CD8-positive, alpha-beta T cell (primary cell): ENCODE measurements at places on chromosomes 1 and 21.

GRCh38 chr21:39504230-39504629, 52.5 kb downstream of the SH3BGR start:
- no peak for DNase-seq

DNA sequence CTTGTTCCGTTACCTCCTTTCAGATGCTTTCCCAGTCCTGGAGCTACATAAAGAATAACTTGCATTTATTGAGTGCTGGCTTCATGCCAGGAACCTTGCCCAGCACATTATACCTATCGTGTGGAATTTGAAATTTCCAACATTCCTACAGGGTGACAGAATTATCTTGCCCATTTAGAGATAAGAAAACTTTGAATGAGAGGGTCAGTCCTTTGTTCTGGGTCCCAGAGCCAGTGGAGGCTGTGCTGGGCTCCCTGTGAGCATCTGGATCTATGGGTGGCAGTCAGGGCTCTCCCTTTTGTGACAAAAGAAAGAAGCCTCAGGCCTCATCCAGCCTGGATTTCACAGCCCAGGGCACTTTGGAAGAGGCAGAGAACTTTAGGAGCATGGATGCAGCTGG, 3.2 kb downstream of the GSTM4 start:
- no peak for DNase-seq

GRCh38 chr1:40258445-40258769, 371 bp downstream of the ZMPSTE24 start:
- DNase-seq = no peak

DNA sequence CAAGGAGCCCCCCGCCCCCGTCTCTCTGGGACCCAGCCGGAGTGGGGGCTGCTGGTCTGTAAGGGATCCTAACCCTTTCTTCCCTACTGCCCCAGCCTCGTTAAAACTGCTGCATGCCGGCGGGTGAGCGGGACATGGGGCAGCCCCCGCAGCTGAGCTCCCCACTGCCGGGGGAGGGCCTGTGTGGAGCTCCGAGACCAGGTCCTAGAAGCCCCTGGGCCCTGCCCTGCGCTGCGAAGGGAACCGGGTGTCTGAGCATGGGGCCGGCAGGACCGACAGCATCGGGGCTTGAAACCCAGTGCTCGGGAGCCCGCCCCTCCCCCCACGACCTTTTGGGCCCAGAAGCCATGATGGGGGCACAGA, 9.2 kb upstream of the COL6A1 start:
- peak; percentile 24 for DNase-seq

DNA sequence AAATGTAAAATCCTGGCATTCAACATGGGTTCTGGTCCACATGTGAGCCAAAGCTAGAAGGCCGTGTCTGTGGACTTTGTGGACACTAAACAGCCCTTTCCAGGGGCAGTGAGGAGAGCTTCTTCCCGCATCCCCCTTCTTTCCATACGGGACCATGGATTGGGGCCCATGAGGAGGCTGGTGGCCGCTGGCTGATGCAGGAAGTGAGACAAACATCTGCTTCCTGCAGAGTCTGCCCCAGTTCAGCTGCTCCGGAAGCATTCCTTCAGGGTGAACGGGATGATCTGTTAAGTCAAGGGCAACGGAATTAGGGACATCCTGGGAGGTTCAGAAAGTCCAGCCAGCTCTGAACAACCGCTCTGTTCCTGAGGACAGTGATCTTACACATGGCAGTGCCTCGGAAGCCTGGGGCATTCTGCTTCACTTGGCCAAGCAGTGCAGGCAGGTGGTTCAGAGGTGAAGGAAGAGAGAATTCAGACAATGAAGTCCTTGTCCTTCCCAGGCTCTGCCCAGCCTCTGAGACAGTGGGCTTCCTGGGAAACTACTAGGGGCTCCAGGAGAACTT, 1.5 kb downstream of the CA6 start:
- DNase-seq = no peak

- DNase-seq = no peak
Measured at GRCh38 chr1:68151690-68152089, 80.6 kb downstream of the WLS start.

- DNase-seq = no peak
Measured at GRCh38 chr1:23878668-23879067, 10.6 kb upstream of the FUCA1 start.

- no peak for DNase-seq
Measured at GRCh38 chr1:167510244-167510643, 8.1 kb downstream of the CD247 start.

DNA sequence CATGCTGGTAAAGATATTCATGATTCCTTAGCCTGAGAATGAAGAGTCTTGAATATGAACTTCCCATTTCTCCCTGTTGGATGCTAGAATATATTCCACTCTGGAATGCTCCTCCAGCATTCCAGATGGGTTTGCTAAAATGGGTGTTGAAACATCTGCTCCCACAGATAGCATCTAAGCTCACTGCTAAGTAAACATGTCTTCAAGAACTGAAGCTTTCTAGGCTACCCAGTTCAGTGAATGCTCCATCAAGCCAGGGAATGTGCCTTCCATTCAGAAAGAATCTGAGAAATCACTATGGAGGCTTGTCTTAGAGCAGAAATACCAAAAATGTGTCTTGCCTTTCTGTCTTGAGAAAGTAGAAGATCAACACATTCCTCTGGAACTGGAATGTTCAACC, 81.1 kb downstream of the TNFSF18 start:
- DNase-seq = no peak

DNA sequence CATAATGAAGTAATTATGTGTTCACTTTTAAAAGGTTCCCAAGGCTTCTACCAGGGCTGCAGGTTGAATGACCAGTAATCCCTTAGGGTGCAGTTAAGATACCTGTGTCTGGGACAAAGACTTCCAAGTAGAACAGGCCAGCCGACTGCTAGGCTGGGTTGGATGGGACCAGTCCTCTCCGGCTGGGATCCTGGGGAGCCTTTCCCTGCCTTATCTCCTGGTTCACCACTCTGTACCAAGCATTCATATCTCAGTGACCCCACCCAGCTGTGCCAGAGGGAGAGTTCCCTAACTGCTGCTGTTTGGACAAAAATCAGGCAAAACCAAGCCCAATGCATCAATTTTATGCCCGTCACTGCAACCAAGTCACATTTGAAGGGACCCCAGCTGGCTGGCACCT, 116.2 kb upstream of the ATP1A1 start:
- DNase-seq = no peak

GRCh38 chr1:1407636-1408318, 684 bp upstream of the MRPL20 start:
- DNase-seq = peak; percentile 39

- DNase-seq = no peak
Measured at GRCh38 chr1:159970932-159971342, 16.9 kb upstream of the SLAMF9 start.

GRCh38 chr1:150142083-150142482, 7.6 kb upstream of the PLEKHO1 start:
- no peak for DNase-seq

DNA sequence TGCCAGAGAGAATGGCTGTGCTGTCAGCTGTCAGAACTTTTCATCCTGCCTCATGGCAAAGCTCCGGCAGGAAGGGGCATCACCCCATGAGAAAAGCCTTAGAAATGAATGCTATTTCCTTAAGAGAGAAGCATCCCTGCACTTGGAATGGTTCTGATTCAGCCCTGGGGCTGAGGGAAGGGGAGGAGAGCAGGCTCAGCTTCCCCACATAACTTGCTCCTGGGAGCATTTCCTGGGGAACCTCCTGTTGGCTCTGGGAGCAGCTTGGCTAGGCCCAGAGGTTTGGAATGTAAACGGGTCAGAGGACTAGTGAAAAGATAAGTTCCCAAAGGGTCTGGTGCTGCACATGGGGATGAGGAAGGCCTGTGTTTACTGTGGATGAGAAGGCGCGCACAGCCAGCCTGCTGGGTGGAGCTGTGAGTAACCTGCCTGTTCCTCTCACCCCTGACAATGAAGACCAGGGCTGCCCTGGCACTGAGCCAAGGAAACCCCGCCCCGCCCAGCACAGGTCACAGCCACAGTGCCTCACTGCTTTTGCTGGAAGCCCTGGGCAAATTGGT, 5.0 kb downstream of the PRELP start:
- DNase-seq = peak; percentile 63

- no peak for DNase-seq
Measured at GRCh38 chr1:240491796-240492195, 120.2 kb downstream of the GREM2 start.

DNA sequence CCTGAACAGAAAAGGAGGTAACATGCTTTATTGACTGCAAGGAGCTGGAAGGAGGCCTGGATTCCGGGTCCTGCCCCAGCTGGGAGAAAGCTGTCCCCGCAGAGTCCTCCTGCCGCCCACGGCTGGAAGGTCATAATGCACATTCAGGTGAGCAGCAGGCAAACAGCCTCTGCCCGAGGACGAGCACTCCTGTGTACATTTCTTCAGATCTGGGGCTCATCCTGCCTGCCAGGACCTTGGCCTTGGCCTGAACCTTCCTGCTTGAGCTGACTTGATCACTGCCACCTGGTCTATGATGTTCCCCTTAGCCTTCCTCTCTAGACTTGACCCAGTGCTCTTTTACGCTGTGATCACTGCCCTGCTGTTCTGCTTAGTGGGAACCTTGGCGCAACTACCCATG, 17.9 kb upstream of the ZNF436 start:
- DNase-seq = no peak

GRCh38 chr1:177615251-177615650, 354.6 kb downstream of the SEC16B start:
- no peak for DNase-seq

DNA sequence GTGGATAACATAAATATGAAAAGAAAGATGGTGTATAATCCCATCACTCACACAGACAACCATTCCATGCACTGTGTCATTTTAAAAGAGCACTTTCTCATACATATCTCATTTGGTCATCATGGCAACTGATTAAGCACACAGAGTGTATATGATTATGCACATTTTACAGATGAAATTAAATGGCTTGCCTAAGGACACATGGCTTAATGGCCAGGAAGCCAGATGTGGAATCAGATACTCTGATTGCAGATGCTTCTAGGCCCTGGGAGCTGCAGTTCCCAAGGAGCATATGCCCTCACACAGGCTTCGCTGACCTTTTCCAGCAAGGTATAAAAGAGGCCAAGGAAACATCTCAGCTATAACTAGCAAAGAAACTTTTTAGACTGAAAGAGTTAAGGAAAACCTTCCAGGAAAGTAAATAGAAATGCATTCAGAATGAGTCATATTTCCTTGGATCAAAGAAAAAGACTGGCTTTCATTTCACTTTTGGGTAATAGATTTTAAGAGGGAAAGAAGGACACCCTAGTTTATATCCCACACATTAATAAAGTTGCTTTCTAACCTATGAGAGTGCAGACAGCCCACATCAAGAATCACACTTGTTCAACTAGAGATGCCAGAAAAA, 19.6 kb upstream of the FAM89A start:
- no peak for DNase-seq

DNA sequence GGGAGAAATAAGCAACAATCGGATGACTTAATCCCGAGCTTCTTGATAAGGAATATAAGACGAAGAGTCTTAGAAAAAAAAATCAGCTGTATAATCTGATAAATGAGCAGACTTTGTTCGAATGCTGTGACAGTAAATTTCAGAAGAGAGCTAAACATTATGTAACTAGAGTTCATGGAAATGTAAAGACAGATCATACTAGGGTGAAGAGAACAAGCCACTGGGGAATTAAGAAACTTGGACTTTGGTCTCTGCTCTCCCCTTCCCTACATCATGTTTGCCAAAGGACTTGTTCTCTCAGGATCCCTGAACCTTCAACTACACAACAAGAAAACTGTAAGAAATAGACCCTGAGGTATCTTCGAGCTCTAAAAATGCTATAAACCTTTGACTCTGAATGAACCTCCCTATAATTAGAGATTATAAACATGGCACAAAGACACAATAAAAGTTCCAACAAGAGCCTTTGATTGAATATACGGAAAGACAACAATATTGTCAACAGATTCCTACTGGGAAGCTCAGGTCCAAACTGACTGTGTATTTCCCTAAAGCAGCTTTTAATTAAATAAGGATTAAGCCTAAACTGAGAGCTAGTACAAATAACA, 27.5 kb downstream of the FRRS1 start:
- no peak for DNase-seq

DNA sequence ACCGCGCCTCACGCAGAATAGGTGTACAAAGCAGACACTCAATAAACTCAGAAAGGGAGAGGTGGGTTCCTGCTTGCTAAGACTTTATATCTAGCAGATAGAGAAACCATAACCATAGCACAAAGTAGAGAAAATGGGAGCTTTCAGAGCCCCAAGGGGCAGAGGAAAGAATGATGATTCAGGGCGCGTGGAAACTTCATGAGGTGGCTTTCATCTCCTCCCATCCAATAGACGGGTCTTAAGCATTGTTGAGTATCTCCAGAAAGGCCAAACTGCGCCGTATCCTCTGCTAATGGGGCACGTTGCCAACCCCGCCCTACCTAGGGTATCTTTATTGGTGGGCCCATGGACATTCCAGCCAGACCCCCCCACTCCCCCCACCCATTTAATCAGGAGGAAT, 778 bp upstream of the MIXL1 start:
- no peak for DNase-seq

DNA sequence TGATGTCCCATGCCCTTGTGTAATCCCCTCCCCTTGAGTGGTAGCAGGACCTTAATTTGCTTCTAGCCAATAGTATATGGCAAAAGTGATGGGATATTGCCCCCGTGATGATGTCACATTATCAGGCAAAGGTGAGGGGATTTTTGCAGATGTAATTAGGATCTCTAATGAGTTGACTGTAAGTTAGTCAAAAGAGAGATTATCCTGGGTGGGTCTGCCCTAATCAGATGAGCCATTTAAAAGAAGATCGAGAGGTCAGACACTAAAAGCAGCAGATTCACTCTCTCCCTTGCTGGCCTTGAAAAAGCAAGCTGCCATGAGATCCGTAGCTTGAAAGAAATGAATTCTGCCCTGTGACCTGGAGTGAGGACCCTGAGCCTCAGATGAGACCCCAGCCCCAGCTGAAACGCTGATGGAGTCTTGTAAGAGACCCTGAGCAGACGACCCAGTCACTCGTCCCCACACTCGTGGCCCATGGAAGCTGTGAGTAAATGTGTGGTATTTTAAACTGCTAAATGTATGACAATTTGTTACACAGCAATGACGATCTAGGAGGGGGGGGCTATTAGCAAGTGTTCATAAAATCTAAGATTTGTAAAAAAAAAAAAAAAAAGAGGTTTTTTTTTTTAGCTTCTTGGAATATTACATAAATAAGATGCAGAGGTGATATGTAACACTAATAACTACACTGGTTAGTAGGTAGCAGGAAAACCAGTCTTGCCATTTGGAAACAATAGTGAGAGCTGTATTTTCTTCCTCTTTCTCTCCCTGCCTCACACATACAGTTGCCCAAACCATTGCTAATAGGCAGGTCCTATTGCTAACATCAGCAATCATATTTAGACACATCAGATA, 50.3 kb upstream of the TARBP1 start:
- no peak for DNase-seq

DNA sequence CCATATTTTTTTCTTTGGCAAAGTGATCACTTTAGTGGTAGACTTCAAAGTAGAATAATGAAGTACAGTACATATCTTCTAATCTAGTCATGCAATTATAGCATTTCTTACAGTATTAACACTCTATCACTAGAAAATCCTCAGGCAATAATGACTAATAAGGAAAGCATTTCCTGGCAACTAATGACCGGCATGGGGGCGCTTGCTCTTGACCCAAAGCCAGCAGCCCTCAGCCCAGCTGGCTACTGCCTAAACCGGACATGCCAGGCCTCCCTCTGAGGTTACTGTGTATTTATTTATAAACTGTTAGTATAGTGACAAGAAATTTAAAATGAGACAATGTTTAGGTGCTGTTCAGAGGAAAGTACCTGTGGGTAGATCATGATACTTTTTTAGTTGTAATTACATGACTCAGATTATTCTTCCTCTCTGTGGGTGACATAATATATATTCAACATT, 633.8 kb downstream of the PTPRC start:
- no peak for DNase-seq
